ENCODE measurements at places on chromosomes 11 and 22.

DNA sequence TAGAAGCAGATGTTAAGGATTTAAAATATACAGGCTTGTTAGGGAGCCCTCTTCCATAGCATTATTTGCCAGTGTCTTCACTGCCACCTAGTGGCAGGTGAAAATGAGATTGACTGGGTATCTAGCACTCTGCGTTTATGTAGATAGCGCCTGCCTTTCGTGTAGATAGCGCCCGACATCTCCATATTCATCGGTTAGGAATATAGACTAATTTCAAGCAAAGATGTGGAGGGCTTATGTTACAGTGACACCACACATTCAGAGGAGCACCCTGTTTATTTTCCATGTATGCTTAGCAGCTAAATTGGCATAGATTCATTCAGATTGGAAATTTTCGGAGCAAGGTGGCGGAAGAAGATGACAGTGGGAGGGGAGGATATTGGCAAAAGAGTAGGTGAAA is 72.0 kb downstream of the SLC5A12 start:
- DNase-seq: peak; percentile 69

DNA sequence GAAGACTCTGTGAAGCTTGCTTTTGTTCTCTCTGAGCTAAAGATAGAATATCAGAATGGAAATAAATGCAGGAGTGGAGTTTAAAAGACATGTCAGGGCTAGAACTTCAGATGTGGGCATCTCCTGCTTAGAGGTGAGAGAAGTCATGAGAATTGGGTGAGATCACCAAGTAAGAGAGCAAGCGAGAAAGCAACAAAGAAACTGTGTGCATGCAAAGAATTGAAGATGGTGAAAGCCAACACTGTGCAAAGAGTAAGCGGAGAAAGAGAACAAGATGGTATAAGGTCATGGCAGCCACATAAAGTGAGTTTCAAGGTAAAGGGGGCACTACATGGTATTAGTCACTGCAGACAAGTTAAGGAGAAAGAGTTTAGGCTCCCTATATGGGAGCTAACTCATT is 57.3 kb upstream of the SCUBE2 start:
- no peak for DNase-seq

DNA sequence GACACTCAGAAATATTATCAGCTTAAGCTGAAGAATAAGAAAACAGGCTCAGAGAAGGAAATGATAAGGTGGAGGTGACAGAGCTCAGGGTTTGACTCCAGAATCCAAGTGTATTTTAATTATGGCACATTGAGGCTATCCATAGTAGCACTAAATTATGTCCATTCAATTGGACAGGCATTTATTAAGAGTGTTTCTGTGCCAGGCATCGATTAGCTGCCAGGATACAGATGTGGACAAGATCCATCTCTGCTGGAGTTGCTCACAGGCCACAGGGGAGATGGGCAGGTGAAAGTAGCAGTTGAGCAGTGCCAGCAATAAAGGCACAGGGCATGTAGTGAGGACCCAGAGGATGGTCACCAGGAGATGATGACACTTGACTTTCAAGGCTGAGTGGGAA is 592.5 kb downstream of the INSC start:
- no peak for DNase-seq

GRCh38 chr22:43293259-43293654 is 49.9 kb downstream of the SCUBE1 start:
- no peak for DNase-seq

DNA sequence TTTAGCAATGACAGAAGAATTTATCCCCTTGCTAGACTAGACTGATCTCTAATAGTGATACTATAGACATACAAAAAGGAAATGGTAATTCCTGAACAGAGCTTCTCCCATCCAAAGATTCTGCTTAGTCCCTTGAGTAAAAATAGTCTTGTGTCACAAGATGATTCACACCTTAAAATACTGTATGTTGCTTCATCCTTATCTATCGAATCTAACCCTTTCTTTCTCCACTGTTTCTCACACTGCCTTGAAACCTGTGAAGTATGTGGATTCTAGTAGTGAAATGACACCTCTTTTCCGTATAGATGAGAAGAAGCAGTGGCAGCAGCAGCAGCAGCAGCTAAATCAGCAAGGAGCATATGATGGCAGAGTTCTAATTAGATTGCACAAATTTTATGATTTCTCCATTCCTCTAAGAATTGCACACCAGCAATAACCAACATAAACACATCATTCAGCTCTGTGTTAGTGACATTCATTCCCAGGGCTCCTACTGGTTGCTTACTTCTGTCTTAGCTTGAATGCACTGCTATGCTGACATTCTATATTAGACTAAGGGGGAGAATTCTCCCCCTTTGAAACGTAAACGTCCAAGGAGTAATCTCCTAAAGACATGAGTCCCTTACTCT is 14.6 kb downstream of the KCNA4 start:
- DNase-seq: no peak

GRCh38 chr11:83933008-83933407 is 646.8 kb upstream of the CCDC90B start:
- DNase-seq: no peak

DNA sequence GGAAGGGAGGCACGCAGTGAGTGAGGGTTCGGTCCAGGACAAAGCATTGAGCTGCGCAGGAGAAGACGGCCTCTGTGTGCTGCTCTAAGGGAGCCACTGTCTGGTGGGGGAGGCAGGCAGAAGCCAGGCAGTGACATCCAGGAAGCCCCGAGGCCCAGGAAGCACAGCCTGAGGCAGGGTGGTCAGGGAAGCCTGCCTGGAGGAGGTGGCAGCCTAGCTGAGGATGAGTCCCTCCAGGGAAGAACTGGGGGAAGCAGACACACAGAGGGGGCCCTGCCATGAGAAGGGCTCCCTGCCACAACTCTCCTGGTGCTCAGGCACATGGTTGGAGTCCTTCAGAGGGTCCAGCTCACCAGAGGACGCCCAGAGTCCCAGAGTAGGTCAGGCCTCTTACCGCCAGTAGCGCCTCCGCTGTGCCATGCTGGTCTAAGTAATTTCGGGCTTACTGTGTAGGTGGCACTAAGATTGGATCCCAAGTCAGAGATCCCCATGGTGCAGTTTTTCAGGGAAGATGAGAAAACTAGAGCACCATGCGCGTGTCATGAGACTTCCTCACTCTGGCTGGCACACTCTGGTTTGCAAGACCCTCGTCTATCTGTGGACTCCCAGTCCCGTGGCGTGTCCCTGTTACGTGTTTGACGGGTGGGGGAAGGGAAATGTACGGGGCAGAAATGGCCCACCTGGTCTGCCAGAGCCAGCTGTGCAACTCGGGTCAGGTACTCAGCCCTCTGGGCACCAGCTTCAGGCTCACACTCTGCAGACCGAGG is 887.2 kb downstream of the BRD1 start:
- DNase-seq: no peak

DNA sequence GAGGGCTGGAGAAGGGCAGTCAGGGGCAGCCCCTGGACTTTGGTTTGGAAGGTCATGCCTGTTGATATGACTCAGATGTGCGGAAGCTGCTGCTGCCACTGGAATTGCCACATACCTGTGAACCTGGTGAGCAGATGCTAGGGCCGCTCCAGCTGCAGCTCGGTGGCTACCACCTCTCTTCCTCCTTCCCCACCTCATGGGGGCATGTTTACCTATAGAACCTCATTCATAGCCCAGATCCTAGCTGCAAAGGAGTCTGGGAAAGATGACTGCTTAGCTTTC is 17.5 kb upstream of the TSPAN18 start:
- no peak for DNase-seq

GRCh38 chr22:30444632-30445437 is 19.3 kb downstream of the MTFP1 start:
- peak; percentile 86 for DNase-seq

GRCh38 chr22:49550766-49551362 is 276.8 kb downstream of the BRD1 start:
- DNase-seq: no peak

- DNase-seq: no peak
Measured at GRCh38 chr22:26431261-26431995, 2.4 kb downstream of the ASPHD2 start.

DNA sequence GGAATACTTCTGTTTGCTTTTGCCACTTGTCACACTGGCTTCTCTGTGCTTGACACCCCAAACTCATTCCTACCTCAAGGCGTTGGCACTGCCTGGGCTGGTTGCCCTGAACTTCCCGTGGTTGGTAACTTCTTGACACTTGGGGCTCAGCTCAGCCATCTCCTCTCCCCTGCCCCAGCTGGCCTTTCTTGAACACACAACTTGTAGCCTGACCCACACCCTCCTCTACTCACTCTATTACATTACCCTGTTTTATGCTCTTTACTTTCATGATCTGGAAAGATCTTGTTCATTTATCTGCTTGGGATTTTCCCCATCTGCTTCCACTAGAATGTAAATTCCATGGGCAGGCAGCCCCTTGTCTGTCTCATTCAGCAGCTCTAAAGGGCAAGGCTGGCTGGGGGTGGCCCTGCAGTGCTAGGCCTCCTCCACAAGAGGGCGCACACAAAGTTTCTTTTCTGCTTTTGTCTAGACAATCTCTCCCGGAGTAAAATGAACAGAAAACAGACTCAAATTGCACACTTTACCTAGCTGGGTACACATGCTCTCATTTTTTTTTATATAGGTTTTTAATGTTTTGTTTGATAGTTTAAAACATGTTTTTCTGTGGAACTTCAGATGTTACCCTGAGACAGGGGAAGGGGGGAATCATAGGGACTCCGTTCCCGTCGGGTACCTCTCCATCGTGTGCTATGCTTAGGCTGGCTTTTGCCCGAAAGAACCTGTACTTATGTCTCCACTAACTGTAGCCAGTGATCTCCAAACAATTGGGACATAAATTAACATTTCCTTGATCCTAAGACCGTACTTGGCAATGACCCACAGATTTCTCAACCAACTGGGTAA is 16.4 kb upstream of the MRGPRX2 start:
- peak; percentile 57 for DNase-seq

DNA sequence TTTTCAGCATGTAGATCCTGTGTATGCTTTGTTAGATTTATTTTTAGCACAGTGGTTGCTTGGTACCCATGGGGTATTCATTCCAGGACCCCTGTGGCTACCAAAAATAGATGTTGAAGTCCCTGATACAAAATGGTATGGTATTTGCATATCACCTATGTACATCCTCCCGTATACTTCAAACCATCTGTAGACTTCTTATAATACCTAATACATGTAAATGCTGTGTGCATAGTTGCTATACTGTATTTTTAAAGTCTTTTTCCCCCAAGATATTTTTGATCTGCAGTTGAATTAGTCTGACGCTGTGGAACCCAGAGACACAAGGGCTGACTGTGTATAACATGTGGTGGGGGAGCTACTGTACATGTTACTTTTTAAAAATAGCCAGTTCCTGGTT is 101.1 kb downstream of the ATXN10 start:
- no peak for DNase-seq

DNA sequence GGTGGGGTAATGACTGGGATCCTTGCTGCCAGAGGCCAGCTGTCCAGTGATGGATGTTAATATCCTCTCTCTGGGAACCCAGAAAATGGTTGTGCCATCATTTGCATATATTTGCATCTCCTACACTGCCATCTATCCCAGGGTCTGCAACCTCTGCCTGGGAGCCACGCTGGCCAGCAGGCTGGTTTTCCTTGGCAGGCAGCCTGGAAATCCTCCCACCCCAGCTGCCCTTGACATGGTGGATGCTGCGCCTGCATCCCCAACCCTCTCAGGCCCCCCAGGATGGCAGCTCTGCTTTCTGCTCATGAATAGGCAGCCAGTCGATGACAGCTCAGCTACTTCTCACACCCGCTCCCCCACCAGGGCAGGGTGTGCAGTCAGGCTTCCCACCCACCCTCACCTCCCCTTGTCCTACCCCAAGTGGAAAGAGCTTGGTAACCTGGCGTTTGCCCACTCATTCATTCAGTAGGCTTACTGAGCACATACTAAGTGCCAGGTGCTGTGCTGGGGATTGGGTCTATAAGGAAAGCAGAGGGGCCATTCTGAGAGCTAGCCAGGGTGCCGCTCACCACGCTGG is 202.5 kb downstream of the TRIM29 start:
- DNase-seq: no peak

- no peak for DNase-seq
Measured at GRCh38 chr11:15113381-15113780, 1.3 kb upstream of the INSC start.

DNA sequence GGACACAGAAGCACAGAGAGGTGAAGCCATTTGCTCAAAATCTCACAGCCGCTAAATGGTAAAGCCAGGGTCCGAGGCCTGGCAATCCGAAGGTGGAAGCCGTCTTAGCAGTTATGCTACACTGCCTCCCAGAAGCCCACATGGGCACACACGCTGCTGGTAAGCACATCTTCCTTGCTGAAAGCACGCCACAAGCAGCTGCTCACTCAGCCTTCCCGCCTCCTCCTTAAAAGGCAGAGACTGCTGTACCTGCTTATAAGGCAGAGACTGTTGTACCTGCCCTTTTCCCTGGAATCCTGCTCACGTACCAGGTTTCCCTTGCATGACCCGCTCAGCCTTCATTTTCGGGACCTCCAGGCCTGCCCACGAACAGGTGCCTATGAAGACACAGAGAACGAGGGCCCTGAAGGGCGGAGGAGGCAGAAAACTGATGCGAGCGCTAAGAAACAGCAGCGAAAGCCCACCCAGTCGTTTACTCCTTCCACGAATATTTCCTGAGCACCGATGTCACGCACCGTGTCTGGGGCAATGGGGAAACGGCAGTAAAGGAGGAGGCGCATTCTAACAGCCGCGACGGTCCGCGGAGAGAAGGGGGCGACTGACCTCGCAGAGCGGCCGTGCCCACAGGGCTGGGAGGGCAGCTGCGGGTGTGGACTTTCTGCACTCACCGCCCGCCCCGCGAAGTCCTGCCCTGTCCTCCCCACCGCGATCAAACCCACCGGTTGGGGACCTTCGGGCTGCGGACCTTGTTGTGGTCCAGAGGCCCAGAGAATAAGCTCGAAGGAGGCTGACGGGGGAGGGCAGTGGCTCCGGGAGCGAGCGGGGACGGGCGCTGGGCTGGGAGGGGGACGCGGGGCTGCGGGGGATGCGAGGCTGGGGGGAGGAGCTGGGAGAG is 13.0 kb downstream of the SPATA19 start:
- DNase-seq: no peak

DNA sequence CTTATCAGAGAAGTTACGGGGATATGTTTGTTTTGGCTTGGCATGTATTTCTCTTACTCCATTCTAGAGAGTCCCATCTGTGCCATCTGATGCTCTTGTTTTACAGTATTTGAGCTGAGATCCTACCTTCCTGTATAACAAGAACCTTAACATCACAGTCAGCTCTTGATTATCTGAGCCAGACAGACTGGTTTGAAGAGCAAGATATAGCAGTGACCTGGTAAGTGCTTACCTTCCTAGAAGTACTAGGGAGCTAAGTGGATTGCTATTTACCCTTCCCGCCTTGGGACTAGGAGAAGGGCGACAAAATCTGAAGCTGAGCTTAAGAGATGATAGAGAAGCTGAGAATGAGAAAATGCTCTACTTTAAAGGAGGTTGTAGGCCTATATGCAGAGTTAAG is 235.3 kb downstream of the CSNK2A3 start:
- DNase-seq: no peak

DNA sequence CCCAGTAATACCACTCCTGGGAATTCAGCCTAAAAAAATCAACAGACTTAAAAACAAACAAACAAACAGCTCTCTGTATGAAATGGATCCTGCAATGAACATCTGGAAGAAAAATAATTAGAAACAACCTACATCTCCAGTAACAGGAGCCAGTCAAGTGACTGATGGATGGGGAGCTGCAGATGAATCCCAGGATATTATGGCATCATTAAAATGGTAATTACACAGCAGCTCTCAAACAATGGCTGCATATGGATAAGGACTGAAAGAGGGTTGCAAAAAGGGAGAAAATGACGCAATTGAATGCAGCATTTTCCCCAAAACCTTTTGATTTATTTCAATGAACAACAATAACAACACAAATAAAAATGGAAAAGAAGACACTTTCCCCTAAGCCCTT is 4.1 kb downstream of the NPTXR start:
- DNase-seq: no peak

- no peak for DNase-seq
Measured at GRCh38 chr11:17786824-17787525, 52.4 kb downstream of the KCNC1 start.

Measured in erythroblast (primary cell).